ENCODE measurements at places on chromosomes 4 and X.

DNA sequence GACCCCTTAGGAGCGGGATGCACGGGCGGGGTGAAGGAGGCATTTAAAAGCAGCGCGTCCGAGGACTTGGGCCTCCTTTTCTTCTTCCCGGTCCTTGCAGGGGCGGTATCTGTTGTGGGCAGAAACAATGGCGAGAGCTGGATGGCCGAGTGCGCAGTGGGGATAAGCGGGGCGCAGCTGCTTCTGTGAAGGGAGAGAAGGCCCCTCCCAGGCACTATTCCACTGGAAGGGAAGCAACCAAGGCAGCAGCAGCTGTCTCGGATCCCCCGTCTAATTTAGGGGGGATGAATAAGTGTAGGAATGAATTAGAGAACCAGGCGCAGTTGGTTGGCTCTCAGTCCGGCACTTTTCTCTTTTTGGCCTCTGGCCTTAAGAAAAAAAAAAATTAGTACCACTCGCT, 995 bp downstream of the SMARCA5 start:
- peak; percentile 86 for DNase-seq

DNA sequence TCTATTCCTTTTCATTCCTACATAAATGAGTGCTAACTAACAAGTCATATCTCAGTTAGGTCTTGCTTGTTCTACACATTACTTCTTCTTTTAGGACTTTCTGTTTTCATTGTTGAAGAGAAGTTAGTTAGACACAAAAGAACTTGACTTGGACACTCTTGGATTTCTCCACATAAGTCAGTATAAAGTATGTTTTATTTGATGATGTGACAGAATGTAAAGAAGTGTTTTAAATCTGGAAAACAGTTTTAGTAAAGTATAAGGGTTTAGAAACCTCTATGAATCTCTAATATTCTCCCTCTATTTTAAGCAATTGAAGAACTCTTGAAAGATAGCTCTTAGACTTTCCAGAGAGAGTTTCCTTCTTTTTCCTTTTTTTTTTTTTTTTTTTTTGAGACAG, 38.6 kb upstream of the TMEM33 start:
- no peak for DNase-seq

DNA sequence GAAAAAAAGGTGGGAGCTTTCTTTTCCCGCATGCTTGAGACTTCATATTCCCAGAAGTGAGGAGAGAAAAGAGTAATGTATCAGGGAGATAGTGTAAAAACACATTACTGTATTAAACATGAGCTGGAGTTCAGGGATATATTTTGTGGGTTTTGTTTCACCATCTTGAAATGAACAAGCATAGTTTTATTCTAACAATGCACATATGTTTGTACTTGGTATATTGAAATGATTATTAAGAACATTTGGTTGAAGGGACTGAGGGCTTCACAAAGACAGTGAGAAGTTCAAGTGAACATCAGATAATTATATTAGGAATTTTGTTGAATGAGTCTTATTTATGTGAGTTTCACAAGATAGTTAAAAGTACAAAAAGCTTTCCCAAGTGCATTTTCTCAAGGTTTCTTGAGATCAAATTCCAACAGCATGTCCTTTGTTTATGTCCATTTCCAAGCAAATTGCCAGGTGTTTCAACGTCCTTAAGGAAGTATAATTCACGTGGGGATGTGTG, 368.8 kb downstream of the ANKRD50 start:
- DNase-seq: no peak

- DNase-seq: no peak
Measured at GRCh38 chrX:72137846-72138495, 6.3 kb upstream of the RTL5 start.

- no peak for DNase-seq
Measured at GRCh38 chr4:137533855-137534254, 1.6 kb upstream of the PCDH18 start.

GRCh38 chr4:24806206-24806990, 11.0 kb downstream of the SOD3 start:
- DNase-seq: no peak

DNA sequence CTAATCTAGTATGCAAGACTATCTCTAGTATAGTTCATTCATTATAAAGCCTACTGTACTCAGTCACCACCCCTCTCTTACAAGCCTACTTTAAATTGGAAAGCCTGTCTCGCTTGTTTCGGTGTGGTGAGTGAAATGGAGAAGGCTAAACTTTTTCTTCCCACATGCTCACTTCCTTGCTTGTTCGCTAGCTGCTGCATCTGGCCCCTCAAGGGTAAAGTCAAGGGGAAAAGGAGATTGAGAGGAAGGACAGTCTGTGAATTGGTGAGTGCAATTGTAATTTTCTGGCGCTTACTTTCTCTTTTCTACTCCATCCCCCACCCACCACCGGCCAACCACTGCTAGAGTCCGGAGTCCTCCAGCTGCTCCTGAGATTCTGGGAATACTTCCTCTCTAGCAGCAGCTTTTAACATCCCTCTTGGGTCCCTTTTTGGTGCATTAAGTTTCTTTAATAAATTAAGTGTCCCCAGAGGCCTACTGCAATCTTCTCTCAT, 12.1 kb upstream of the ARAP2 start:
- no peak for DNase-seq

- DNase-seq: no peak
Measured at GRCh38 chr4:183602557-183603027, 56.4 kb downstream of the RWDD4 start.

GRCh38 chrX:40209951-40210617, 112.3 kb upstream of the BCOR start:
- DNase-seq: no peak

GRCh38 chrX:20965270-20966044, 408.8 kb upstream of the CNKSR2 start:
- DNase-seq: no peak

GRCh38 chrX:10570601-10571000, 49.8 kb downstream of the MID1 start:
- no peak for DNase-seq

DNA sequence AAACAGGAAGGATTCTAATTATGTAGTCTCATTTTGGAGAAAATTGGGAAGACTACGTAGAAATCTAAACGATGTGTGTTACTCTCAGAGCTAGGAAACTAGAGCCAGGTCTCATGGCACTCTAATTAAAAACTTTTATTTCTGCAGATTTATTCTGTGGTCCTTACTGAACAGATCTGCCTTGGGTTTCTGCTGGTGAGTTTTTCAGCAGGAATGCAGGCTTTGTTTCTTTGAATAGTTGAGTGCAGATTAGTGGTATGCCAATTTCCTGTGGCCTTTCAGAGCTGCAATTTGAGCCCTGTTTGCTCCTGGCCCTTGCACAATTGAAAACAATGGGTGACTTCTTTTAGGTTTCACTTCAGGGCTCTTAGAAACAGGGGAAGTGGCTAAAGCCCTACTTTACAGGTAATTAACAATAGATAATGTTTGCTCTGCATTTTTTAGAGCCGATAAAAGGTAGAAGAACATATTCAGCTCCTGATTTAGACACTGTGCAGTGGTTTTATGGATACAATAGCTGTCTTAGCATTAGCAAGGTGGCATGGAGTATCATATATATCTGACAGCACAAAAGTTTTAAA, 21.8 kb downstream of the SPRY1 start:
- DNase-seq: no peak

- peak; percentile 66 for DNase-seq
Measured at GRCh38 chrX:70042399-70043371, 7.1 kb downstream of the AWAT2 start.

- no peak for DNase-seq
Measured at GRCh38 chr4:43435291-43435690, 542.8 kb downstream of the GRXCR1 start.

- DNase-seq: no peak
Measured at GRCh38 chr4:20493761-20494353, 206.4 kb upstream of the PACRGL start.

DNA sequence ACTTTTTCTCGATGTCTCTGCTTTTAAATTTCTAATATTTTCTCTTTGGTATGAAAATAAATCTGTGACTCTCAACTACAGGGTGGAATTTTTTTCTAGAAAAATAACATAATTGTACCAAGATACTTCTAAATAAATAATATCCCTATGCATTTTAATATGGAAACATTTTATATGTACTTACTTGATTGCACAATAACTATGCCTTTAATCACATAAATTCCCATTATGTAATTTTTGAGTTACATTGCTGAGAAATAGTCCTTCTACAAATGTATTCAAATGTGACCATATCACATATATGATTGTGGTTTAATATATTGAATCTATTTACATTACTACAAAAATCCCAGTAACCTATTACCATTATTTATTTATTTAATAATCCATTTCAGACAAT, 1543.3 kb upstream of the PABPC4L start:
- no peak for DNase-seq

DNA sequence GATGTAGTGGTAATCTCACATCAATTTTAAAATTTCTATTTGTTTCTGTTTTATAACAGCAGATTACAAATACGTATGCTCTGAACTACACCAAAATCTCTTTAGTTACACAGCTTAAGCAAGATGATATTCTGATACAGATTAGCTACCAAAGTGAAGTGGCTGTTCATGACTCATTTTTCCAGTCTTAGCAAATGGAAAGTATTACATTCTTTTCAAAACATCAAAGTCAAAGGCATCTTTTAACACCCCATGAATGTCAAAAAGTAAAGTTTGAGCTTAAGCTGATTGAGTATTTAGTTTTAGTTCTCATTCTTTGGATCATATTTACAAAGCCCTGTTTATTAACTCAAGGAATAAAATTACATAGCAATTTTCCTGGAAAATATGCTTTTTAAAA, 6.6 kb upstream of the HPGDS start:
- DNase-seq: no peak

All from spleen (tissue), 13 donors.